T follicular helper cell (primary cell): ENCODE measurements at places on chromosomes 1 and 21.

GRCh38 chr1:20074725-20075171 lies 4.8 kb downstream of the PLA2G5 start:
- DNase-seq = no peak

GRCh38 chr1:79325705-79326104 lies 319.2 kb upstream of the ADGRL4 start:
- no peak for DNase-seq

- no peak for DNase-seq
These were observed 6.2 kb downstream of the UTS2 start for GRCh38 chr1:7846656-7847055.

DNA sequence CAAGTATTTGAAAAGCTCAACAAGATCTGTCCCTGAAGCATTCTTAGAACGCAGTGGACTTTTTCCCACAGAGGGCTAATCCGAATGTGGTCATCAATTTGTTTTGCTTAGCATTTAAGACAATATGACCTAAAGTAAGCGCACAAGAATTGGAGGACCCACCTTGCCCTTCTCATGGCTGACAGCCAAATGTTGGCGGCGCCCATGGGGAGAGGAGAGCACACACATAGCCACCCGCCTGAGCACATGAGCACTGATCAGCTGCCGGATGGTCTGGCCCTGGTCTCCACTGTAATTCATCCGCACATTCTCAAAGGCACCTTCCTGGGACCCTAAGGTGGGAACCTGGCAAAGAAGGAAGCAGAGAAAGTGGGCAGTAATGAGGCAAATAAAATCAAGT lies 52.4 kb downstream of the UBR4 start:
- DNase-seq = no peak

DNA sequence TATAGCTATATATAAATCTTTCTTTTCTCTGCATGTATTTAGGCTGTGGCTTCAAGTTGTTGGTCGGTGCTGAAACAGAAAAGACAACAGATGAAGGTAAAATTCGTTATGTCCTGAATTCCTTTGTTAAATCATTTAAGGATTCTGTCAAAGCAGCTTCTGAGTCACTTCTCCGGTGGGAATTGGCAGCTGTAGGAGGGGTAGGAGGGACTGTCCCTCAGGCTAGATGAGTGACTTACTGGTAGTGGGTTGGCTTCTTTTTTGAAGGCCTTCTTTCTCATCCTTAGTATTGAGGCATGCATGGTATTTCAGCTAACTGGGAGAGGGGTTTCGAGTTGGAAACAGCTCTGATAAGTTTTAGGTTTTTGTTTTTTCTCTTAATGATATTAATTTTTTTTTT lies 22.1 kb upstream of the NEXN start:
- DNase-seq = no peak

GRCh38 chr1:156711011-156711817 lies 5.8 kb upstream of the CRABP2 start:
- DNase-seq = no peak

- DNase-seq = no peak
These were observed 372.2 kb downstream of the MRPL39 start for GRCh38 chr21:25234857-25235801.

DNA sequence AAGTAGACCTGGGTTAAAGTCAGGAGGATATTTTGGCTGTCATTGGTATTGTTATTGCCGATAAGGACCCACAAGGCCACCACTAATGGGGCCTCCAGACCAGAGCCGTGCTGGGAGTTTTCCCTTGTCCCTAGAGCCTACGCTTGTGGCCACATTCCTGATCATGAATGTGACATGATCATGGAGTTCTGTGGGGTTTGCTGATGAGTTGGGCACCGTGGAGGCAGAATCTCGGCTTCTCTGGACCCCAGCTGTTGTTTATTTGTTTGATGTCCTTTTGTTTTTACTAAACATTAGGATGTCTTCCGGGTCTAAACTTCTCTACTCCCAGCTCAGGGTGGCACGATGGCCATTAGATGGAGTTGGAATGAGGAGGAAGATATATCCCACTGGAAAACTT lies 74.9 kb upstream of the TMPRSS2 start:
- no peak for DNase-seq

DNA sequence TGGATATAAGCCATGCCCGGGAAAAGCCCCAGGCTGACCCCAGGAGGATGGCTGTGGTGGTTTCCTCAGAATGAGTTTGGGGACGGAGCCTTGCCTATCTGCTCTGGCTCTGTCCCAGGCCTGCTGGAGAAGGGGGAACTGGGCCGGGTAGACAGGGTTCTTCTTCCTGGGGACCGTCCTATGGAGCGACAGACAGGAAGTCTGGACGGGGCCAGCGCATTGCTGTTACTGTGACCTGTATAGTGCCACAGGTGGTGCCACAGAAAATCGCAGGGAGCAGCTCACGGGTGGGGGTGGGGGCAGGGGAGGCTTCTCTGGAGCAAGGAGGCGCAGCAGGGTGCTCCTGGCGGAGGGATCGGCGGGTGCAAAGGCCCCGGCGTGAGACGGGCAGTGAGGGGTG lies 36.4 kb downstream of the CFAP74 start:
- no peak for DNase-seq

DNA sequence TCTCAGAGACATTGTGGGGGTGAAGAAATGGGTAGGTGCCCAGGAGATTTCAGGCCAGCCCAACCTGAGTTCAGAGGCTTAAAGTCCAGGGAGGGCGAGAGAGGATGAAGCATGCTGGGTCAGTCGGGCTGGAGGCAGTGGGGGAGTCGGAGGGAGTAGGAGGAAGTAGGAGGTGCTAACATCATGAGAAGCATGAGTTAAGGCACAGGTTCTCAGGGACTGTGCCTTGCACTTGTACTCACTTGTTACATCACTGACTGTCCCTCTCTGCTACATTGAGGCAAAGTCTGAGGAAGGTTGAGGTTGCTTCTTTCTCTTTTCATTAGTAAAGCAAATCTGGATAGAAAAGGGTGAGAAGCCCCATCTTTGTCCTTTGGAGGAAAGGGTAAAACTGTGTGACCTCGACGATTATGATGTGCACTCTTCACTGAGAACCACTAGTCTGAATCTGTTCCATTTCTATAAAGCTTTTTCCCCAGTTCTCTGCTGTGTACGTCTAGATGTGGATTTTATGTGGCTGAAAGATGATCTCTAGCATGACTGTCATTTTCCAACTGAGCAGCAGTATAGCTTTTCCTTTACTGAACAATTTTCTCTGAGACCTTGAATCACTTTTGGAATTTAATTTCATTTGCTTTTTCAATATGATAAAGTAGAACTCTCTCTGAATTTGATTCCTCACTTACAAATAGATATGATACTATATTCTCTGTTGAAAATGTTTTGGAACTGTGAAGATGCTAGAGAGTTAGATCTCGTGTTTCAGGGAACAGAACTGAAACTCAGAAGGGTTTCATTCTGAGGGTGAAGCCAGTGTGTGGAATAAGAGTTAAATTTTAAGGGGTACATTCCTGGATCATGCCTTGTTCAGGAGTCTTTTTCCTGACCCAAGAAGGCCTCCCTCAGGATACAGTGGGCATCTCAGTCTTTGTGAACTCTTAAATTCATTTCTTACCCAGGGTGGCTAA lies 94.6 kb downstream of the FGGY start:
- no peak for DNase-seq

DNA sequence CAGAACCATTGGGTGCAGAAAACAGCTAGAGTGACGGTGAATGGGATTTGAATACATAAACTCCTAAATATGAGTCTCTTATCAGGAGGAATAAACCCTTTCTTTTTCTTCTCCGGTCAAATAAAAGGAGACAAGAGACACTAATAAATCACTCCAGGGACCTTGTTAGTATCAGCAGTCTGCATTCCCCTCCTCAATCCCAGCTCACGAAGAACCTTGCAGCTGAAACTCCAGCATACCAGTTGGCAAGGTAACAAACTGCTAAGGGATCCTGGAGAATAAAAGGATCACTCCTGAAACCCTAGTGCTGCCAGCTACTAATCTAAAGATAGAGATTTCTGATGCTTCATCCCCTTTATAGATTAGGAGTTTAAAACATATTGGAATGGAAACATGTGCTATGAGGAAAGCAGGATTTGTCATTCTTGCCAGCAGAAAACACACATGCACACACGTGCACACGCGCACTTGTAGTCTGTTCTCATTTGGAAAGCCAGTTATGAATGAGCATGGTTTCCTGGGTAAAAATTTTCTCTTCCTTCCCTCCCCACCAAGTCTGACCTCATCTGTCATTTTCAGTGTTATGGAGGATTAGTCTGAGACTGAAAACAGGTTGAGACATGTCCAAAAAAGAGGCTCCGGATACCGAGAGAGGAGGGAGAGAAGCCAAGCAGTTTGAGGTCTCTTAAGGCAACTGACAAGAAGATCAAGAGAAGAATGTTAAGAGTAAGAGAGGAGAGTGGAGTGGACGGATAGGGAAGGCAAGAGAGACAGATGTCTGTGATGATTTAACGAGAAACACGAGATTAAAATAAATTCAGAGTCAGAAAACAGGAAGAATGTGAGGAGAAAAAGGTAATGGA lies 10.9 kb downstream of the IER5 start:
- no peak for DNase-seq
